ENCODE measurements at places on chromosomes 5 and 9.
A peak's percentile ranks its signal among the peaks of the same experiment; 100 is the strongest.

GRCh38 chr5:142753116-142753631 lies 17.0 kb upstream of the ARHGAP26 start:
- DNase-seq, result no peak

- no peak for DNase-seq
Measured at GRCh38 chr9:32722704-32723103, 60.6 kb upstream of the TMEM215 start.

- DNase-seq, result no peak
Measured at GRCh38 chr5:83084336-83084735, 7.0 kb downstream of the XRCC4 start.

DNA sequence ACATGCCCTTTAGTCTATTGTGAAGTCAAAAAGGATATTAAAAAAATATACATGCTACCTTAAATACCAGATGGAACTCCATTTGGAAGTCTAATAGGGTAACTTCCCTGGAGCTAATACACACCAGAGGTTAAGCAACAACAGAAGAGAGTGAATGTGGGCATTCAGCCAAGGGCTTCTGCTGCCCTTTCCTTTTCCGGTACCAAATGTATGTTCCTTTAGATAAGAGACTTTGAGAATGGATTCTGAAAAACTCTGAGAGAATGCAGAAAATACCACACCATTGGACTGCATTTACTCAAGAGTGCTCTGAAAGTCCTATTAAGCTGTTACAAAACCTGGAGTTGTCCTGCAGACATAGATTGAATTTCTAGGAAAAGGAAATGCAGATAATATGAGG lies 23.8 kb upstream of the TRPM3 start:
- no peak for DNase-seq

GRCh38 chr5:149217803-149218155 lies 53.9 kb upstream of the AFAP1L1 start:
- DNase-seq, result no peak

DNA sequence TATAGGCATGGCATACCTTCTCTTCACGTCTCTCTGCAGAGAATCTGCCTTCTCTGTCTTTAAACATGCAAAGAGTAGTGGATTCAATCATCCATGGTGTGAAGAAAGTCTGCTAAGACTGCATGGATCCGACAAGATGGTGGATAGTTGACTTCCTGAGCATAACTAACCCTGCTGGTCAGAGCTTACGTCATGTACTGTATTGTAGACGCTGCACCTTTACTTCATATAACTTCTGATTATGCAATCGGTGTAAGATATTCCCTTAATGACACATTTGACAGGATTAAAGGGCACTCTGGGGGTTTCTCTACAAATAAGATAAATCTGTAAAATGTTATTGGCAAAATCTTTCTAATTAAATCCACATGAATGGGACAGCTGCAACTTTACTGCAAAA lies 240.3 kb upstream of the NREP start:
- no peak for DNase-seq

- DNase-seq, result no peak
Measured at GRCh38 chr5:120803282-120803681, 339.2 kb downstream of the PRR16 start.

GRCh38 chr5:116216246-116216645 lies 131.4 kb downstream of the COMMD10 start:
- DNase-seq, result no peak

GRCh38 chr9:100027543-100027942 lies 71.3 kb downstream of the ERP44 start:
- no peak for DNase-seq

DNA sequence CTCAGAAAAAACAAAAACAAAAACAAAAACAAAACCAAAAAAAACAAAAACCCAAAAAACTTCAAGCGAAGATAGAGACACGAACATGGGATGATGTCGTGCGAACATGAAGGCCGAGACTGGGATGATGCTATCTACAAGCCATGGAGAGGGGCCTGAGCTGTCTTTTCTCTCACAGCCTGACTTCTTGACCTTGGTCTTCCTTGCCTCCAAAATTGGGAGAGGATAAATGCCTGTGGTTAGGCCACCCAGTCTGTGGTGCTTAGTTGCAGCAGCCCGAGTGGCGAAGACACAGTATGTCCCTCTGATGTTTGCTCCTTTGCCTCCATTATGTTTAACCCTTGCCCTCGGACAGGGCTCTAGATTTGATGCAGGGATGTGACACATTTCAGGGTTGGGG lies 130.4 kb upstream of the BASP1 start:
- DNase-seq, result no peak

GRCh38 chr5:134736173-134736812 lies 2.1 kb upstream of the CAMLG start:
- no peak for DNase-seq

DNA sequence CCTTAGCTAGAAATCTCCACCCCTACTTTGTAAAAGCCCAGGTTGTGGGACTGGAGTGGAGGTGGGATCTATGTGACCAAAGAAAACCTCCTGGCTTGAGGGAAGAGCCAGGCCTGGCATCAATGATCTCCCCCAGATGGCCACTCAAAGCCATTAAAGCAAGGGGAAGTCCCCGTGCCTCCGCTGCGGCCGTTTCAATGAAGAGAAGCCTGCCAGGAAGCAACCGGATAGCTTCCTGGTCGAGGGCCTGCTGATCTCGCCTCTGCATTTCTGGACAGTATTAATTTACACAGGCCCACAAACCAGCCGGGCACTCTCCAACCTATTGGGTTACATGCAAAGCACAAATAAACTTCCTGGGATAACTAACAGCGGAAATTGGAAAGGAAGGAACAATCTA lies 160.5 kb upstream of the MSX2 start:
- no peak for DNase-seq

DNA sequence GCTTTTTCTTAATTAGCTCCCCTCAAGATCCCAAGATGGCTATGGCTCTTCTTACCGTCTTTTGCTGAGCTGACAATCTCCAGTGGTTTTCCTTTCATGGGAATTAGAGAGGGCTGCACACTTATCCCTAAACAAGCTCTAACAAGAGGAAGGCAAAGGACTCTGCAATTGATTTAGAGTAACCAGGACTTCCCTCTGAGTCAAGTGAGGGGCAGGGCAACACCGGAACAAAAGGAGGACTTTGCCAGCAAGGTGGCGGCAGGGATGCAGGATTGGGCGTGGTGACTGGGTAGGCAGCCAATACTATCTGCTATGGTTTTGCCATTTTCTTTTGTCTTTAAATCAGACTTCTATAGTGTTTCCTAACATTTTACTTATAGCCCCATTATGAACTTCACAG lies 9.8 kb downstream of the SLC44A1 start:
- DNase-seq, result no peak

DNA sequence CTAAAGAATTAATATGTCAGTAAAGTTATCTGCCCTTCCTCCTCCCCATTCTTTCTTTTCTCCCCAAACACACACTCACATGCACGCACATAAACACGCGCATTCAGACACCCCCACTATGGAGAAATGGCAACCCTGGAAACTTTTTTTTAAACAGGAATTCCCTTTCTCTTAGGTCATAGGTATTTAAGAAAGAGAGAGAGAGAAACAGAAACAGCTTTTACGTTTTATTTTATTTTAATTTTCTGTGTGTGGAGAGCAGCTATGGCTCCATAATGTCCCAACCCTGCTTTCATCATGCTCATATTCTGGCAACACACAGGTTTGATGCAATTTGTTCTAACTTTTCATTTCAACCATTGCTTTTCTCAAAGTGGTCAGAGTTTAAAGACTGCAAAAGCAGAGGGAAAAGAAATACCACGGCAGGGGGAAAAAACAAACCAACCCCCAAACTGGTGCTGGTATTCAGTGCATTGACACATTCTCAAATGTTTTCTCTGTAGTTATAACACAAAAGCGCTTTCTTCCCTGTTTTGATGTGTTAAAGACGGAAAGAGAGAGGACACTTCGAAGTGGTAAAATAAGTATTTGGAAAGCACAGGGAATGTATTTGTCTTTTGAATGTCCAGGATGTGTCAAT lies 126.0 kb upstream of the TMEM161B start:
- no peak for DNase-seq

DNA sequence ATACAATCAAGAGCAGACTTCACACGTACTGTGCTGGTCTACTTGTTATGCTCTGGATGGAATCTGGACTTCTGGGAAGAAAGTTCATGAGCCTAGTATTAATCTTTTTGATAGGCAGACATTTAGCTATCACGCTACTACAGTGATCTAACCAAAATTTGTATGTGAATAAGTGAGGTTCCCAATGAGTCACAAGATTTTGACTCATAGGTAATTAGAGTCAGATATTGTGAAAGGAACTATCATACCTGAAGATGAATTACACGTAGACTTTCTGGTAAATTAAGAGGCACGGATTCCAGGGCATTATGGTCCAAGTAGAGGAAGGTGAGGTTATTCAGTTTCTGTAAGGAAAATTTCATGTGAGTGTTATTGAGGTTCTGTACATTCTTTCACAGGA lies 18.4 kb downstream of the OGN start:
- DNase-seq, result no peak

GRCh38 chr9:130198501-130199179 lies 26.4 kb downstream of the NCS1 start:
- DNase-seq, result no peak

DNA sequence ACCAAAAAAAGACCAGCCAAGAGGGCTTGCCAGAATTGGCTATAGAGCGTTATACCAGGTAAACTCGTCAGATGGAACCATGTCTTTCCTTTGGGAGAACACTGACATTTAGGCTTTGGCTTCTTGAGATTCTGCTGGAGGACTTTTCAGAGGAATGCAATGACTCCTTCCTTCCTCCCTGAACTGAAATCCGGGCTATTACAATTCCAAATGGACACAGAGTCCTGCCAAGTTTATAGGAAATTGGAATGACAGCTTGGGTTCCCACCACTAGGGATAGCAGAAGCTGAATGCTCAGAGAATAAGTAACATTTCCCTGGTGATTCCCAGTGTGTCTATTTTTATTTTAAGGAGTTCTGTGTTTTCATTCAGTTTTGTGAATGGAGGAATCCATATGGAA lies 143.0 kb downstream of the FGF1 start:
- peak; percentile 17 for DNase-seq

DNA sequence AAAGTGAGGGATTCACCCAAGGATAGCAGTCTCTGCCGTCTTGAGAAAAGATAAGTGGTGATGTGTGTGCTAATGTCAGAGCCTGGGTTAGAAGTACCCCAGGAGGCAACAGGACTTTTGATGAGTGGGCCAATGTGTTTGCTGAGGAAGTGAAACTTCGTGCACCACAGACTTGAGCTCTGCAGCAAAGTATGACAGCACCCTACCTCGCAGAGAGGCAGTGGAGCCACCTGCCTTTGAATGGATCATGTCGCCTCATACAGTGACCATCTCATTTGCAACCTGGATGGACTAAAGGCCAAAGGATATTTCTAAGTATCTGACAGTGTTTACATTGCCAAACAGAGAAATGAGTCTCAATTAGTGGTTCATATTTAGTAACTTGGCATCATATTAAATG lies 593.9 kb upstream of the GRAMD2B start:
- DNase-seq, result no peak

- peak; percentile 60 for DNase-seq
Measured at GRCh38 chr9:131290036-131290766, 678 bp downstream of the PLPP7 start.

DNA sequence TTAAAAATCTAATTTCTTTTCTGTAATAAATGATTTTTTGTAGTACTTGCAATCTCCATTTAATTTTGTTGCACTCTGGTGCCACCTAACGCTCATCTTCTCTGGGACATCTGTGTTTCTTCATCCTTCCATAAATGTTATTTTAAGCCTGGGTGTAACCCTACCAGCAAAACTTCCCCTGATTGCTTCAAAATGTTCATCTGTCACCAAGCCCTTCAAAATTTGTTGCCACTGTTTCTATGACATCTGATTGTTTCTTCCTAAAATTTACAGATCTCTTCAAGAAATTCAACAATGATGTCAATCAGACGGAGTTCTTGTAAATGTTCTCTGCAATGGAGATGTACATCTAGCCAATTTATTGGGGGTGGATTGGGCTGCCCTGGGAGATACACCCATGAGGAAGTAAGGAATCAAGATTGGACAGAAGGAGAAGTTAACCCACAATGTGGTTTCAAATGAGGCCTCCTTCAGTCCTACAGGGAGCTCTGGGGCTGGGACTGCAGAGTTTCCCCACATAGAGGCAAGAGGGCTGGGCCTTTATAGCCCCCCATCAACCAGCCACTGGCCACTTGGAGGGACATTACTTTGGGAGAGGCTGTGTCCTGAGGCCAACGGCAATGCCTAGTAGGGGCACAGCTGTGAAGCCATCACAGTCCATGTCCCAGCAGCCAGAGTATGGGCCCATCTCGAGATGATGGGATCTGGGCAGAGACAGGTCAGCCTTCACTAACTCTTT lies 23.3 kb downstream of the MCTP1 start:
- DNase-seq, result no peak

DNA sequence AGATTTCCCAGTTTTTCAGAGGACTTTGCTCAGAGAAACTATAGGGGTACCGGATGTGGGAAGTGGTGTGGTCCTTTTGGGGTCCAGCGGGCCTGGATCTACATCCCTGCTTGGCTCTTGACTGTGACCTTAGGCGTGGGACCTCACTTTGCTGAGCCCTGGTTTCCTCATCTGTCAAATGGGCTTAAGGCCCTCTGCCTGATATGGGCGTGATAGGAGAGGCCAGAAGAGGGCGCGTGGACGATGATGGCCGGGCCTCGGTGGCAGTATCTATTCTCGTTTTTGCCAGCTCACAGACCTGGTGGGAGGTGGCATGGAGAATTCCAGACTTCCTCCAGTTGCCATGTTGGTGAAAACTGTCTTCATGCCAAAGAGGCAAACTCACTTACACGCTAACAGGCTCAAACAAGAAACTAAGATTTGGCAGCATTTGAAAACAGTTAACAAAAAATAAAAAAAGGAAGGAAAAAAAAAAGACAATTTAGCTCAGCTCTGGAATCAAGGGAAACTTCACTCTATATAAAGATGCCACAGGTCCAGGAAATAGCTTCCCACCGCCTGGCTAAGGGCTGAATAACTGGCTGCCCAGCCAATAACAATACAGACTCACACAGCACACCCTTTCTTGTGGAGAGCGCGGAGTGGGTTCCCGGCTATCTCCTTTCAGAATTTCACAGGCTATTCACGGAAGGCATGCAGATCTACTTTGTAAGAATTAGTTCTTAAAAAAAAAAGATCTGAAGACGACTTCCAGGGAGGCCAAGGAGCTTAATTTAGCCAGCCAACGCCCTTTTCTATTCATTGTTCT lies 1.7 kb downstream of the SH3PXD2B start:
- DNase-seq, result peak; percentile 56

DNA sequence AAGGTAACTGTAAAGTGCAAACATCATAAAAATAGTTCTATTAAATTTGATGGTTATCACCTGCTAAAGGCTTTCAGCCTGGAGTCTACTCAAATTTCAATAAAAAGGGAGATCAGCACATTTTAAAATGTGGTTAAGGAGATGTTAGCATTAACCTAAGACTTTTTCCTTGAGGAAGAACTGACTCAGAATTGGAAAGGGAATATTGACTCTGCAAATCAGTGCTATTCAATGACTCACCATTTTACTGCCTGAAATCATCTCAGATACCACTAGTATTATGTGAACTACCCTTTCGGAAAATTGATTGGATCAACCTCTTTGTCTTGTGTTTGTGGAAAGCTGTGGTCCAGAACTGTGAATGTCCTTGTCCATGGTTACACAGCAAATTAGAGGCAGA lies 113.3 kb downstream of the ADRB2 start:
- DNase-seq, result peak; percentile 42

Measured in AG08396 (cell line).